Cardiac fibroblast (primary cell): ENCODE measurements at places on chromosomes 3 and 15.

GRCh38 chr3:73624017-73624820 lies 522 bp downstream of the PDZRN3 start:
- DNase-seq, result peak; percentile 65

DNA sequence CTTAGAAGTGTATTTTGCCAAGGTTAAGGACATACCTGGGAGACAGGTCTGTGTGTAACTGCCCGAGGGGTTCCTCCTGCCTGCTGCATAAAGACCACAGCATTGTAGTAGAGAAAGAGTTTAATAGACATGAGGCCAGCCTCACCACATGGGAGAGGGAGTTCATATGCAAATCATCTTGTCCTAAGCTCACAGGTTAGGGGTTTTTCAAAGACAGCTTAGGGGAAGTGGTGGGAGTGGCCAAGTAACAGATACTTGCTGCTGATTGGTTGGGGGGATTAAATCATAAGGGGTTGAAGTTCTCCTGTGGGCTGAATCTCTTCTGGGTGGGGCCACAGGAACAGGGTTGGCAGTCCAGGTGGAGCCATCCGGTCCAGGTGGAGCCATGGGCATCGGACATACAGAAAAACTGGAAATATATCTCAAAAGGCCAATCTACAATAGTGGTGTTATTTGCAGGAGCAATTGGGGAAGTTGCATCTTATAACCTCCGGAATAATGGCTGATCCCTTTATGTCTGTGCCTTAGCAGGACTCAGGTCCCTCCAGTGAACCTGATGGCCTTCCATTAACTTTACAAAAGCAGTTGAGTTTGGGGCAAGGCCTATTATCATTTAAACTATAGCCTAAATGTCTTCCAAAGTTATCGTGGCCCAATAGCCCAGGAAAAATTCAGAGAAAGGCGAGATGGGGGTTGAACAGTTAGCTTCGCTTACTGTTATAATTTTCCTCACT lies 86.0 kb upstream of the MFGE8 start:
- DNase-seq, result no peak

DNA sequence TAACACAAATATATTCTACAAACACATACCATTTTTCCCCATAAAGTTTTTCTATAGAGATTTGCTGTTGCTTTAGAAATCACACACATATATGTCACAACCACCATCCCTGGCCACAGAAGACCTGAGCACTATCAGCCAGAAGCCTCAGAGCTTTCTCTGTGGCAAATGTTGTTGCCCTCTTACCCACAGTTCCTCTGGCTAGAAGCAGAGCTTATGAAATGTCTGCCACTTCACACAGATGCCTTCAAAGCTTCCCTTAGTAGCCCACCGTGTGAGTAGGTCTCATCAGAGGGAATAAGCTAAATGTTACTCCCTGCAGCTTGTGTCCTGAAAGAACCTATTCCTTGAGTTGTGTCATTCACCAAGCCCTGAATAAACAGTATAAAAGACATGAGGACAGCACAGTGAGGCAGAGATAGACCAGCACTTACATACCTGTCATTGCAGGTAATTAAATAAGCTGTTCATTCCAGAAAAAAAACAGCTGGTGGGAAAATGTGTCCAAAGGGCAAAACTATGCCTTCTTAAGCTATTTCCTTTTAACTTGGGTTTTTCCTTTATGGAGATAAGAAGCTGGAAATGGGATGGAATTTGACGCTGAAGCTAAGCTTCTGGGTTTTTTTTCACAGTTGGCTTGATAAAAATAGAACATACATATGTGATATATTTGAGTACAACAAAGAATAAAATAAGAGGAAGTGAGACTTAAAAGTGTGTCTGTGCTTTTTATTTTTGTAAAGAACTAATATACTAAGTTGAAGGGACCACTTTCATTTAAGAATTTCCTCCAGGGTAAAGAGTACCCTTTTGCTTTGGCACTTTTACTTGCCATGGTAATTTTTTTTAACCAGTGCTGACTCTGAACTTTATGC lies 391.4 kb downstream of the KCNH8 start:
- DNase-seq, result no peak

DNA sequence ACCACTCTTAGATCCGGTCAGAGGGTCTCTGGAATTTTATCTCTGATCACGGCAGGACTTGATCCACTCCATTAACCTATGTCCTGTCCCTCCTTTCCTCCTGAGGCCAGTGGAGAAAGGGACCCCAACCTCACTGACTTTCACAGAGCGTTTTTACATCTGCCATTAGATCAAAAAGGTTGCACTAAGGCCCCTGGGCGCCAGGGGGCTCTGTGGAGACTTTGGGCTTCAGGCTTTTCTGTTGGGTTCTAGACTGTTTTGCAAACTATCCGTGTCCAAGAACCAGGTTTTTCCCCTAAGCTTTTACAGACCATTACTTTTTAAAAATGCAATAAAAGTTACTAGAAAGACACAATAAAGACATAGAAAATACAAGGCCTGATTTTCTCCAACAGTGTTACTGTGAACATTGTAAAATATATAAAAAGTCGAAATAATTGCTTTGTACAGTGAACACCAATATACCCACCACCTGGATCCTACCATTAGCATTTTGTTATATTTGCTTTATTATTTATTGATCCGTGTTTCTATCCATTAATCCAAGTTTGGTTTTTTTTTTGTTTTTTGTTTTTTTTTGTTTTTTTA lies 159.7 kb downstream of the POLR2M start:
- DNase-seq, result peak; percentile 73

DNA sequence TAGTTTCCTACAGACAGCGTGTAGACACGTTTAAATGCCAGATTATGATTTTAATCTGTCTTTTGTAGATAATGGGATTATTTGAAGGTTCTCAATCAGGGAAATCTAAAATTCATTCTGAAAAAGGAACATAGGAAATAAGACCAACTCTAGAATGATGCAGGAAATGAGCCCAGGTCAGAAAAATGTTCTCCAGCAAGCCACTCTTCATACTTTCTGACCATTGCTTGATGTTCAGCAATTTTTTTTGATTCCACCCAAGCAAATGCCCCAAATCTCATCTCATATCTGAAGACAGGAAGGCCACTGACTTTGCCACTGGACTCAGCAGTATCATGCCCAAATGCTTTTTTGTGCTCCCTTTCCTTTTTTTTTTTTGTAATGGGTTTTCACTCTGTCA lies 373.4 kb downstream of the LPP start:
- DNase-seq, result no peak

DNA sequence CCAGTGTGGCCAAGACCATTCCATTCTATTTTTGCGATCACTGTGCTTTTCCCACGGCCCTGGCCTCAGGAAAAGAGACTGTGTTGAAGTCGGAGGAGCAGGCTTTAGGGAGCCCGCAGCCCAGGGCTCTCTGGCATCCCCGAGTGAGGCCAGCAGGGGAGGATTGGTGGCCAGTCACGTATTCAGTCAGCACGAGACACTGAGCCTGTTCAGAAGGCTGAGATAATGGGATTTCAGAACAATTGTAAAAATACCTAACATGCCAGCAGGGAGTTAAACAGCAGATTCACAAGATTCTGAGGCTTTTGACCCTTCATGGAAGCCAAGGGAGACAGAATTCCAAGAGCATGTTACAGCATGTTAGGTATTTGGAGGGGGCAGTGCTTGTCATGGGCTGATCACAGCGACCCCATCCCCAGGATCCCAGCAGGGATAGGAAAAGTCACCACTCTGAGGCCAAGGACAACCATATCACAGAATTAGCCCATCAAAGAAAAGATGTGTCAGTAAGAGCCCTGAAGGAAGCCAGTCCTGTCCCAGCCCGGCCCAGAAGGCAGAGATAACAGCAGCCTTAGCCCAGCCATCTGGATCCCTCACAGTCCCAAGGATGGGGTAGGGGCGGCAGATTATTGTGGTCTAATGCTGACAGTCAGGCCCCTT lies 40.6 kb downstream of the AMOTL2 start:
- DNase-seq, result peak; percentile 84

- peak; percentile 71 for DNase-seq
These were observed 9.2 kb downstream of the SLTM start for GRCh38 chr15:58924327-58924726.

GRCh38 chr3:45628746-45629145 lies 34.2 kb downstream of the LIMD1 start:
- DNase-seq, result no peak

- no peak for DNase-seq
These were observed 53.3 kb downstream of the FNDC3B start for GRCh38 chr3:172092658-172093057.

- no peak for DNase-seq
These were observed 212.0 kb downstream of the RORA start for GRCh38 chr15:61017109-61017508.

GRCh38 chr3:197554196-197554561 lies 1.6 kb downstream of the BDH1 start:
- no peak for DNase-seq

- no peak for DNase-seq
These were observed 7.4 kb upstream of the RARRES1 start for GRCh38 chr3:158739661-158740060.

- DNase-seq, result peak; percentile 67
These were observed 73.4 kb downstream of the SMAD6 start for GRCh38 chr15:66775127-66776105.

DNA sequence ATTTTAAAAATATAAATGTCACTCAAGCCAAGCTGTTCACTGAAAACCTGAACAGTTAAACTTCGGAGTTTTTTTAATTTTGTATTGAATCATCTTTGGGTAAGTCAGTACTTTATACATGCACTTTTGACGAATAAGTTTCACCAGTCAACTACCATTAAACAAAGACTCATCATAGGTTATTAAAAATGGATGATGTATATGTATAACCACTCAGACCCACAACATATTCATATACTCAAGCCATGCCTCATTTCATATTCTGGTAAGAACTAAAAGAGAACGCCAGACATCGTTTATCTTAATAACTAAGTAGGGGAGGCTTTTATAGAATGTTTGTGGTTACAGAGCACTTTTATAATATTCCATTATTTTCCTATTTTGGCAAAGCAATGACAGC lies 18.3 kb downstream of the MSL2 start:
- no peak for DNase-seq

- DNase-seq, result peak; percentile 74
These were observed 1.4 kb upstream of the RAD18 start for GRCh38 chr3:8964436-8965370.

GRCh38 chr3:50359760-50360110 lies 414 bp upstream of the TMEM115 start:
- DNase-seq, result no peak

- no peak for DNase-seq
These were observed 219.0 kb downstream of the LSAMP start for GRCh38 chr3:116226266-116226665.

DNA sequence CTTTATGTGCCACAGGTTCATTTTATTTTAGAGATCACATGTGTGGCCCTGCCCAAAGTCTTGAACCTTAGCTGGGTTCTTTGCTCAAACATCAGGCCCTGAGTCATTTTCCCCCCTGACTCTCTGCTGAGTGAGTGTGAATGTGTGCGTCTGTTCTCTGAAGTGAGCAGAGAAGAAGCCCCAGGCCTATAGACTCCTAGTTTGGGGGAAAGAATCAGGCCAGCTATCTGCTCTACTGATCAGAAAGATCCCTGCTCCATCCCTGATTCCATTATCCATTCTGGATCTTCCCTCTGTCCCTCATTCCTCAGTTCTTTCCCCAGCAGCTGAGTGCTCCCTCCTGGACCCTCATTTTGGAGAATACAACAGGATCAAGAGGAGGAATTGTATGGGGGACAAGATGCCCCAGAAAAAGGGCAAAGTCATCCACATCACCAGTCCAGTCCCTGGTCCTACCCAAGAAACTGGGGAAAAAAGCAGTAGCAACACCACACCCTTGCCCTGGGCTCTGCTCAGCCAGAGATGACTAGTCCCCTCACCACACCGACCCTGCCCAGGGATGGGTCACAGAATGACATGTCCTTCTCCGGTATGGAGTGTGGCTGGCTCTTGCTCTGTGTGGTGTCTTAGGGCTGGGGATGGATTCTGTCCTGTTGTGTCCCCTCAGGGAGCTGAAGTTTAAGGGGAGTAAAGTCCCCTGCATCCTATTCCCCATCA lies 3.2 kb downstream of the DUOX1 start:
- DNase-seq, result no peak

DNA sequence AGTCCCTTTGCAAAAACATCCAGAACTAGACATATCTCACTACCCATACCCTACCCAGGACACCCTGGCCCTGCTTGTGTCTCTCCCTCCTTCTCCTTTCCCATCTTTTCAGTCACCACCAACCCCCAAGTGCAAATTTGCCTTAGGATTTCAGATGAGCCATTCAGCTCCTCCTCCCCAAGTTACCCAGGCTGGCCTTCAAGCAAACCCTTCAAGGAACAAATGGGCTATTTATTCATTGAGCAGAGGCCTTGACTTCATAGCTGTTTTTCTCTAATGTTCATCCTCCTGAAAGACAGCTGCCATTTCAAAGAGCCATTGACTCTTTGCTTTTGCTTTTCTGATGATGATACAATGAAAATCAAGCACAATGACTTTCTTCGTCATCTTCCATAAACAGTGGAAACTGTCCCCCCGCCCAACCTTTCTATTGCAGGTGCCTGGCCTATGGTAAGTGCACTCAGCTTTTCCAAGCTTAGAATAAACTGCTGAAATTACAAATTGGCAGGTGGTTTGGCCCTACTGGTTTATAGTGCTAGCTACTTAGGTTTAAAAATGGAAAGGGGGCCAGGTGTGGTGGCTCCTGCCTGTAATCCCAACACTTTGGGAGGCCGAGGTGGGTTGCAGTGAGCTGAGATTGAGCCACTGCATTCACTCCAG lies 26.1 kb upstream of the KLHL6 start:
- DNase-seq, result no peak

DNA sequence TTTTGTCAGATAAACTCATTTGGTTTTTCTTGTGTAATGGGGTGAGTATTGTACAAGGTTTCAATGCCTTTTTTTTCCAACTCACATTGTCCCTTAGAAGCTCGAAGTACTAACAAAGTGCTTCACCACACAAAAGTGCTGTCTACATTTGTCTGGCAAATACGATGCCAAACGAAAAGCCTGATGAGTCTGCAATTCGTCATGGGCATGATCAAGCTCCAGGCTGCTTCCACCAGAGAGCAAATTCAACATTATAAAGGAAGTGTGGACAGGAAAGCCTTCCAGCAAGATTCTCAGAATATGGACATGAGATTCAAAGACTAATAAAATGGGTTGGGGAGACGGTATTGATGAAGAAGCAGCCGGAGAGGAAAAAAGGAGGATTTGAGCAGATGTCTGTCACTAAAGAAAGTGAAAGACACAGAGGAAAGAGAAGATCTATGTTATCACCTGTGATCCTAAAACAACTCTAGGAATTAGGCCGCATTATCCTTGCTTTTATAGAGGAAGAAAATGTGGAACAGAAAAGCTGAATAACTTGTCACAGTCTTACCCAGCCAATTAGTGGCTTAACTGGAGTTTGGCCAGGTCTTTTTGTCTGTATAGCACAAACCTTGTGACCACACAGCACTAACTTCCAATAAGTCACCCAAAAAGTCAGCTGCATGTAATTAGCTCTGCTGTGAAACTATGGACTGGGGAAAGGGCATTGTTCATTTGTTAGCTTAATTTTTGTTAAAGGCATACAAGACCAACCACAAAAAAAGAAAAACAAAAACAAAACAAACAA lies 494.8 kb downstream of the FHIT start:
- no peak for DNase-seq
